Stimulated activated CD8-positive, alpha-beta memory T cell treated with anti-CD3 and anti-CD28 coated beads, Interleukin-2, amount 100 ng/mL, for 1 hour (primary cell): ENCODE measurements at places on chromosomes 6 and 20.

- no peak for DNase-seq
These were observed 53.3 kb upstream of the EYA4 start for GRCh38 chr6:133187657-133188453.

DNA sequence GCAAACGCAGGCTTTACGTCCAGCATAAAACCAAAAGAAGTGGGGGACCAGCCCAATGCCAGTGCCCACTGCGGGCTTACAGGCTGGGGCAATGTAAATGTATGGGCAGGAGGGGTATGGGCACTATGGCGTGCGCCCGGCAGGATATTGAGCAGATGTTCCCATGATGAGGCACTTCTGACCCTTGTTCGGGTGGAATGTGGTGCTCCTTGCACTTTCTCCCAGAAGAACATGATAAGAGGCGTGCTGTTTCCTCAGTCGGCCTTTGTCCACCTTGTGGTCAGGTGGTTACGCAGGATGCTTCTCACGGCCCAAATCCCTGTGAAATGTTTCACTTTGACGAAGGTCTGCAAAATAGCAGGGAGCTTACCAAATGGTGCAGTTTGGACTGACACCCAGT is 4.8 kb upstream of the GPR31 start:
- DNase-seq, result no peak

DNA sequence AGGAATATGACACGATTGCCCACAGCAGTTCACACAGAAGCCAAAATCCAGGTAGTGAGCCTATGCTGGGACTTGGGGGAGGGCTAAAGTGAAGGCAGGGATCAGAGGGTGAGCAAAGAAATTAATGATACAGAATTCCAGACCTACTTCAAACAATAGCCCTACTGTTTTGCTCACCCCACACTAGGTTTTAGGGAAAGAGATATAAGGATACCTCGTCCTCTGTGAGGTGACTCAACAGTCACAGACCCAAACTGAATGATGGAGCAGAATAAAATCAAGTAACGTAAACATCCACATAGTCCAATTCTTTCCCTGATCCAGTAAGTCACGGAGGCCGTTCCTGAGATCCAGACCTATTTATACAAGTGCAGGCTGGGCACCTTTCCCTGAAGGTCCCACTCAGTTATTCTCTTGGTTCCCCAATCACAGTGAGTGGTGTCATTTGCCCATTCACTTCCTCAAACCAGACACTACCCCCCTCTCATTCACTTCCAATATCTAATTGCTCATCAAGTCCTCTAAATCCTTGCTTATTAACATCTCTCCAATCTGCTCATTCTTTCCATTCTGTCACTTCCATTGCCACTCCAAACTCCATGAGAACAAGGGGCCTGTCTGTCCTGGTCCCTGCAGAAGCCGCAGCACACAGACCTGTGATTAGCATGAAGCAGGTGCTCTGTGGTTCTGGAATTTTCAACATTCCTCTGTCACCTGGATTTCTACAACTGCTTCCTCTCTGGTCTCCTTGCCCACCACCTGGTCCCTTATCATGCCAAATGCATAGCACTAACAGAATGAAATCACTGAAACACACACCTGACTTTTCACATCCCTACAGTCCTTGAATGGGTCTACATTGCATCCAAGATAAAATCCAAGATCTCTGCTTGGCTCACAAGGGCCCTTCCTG is 55.9 kb downstream of the ATXN1 start:
- DNase-seq, result no peak

DNA sequence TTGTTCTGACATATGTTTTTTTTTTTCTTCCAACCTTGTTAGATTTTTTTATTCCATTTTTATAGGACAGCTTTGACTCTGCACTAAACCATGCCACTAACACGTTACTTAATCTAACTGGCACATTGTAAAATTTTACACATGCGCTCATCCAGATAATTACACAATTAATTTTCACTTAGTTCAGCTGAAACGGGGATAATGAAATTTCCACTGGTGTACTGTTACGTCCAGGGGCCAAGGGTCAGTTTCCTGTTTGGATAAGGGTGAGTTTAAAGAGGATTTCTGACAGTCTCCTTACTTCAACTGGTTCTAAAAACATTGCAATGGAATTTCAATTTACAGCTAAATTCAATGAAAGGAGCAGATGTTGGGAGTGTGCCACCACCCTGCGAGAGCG is 221.8 kb upstream of the CEP162 start:
- DNase-seq, result no peak

DNA sequence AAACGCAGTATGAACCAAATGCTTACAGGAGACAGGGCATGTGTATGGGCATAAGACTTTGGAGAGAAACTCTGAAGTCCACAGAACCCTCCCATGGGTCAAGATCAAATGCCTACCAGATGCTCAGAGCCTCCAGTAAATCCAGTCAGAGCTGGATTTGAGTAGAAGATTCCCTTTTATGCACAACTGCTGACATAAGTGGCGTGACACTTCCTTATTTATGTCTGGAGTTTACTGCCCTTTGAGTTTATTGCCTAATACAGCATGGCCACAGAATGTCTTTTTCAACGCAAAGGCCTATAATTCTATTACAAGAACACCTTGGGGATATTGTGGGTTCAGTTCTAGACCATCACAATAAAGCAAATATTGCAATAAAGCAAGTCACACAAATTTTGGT is 220.0 kb upstream of the FOXQ1 start:
- no peak for DNase-seq

DNA sequence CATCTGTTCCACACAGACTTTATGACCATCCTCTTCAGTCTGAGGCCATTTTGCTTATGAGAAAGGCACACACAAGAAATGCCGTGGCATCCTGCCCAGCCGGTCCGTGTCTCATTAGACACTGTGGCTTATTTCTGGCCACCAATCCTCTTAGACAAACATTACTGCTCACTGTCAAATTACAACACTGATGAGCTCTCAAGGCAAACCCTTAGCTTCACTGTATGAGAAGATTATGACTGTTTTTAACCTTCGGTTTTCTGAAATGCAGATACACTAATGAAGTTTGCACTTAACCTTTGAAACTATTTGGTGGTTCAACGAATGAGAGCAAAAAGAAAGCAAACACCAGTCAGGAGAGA is 50.5 kb upstream of the DST start:
- no peak for DNase-seq

DNA sequence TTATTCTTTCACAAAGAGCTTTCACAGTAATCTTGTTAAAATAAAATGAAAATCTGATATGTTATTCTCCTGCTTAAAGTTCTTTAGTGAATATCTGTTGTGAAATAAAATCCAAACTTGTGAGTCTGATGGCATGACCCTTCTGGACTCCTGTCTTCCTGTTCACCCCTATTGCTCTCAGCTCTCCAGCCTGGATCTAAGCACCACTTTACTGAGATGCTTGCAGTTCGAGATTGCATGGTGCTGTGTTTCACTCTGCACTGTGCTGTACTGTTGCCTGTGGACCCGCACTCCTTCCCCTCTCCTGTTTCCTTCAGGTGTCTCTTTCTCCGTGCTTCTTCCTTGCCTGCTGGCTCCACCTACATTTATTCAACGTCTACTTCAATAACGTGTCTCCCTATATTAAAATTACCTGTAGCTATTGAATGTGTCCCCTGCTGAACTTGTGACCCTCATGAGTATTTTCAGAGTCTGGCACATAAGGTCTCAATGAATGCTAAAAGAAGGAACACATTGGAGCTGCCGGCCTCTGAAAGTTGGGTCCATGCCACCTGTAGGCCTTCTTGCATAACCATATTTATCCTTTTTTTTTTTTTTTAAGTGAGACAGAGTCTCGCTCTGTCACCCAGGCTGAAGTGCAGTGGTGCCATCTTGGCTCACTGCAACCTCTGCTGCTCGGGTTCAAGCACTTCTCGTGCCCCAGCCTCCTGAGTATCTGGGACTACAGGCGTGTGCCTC is 100.1 kb downstream of the ARID1B start:
- DNase-seq, result no peak

GRCh38 chr6:107064579-107065065 is 36.6 kb downstream of the MTRES1 start:
- DNase-seq, result no peak

- DNase-seq, result no peak
These were observed 8.5 kb downstream of the EEF1A2 start for GRCh38 chr20:63490416-63490815.

- no peak for DNase-seq
These were observed 176.2 kb downstream of the KIF16B start for GRCh38 chr20:16397086-16397485.

- no peak for DNase-seq
These were observed 1.4 kb upstream of the BANF2 start for GRCh38 chr20:17698384-17698783.

DNA sequence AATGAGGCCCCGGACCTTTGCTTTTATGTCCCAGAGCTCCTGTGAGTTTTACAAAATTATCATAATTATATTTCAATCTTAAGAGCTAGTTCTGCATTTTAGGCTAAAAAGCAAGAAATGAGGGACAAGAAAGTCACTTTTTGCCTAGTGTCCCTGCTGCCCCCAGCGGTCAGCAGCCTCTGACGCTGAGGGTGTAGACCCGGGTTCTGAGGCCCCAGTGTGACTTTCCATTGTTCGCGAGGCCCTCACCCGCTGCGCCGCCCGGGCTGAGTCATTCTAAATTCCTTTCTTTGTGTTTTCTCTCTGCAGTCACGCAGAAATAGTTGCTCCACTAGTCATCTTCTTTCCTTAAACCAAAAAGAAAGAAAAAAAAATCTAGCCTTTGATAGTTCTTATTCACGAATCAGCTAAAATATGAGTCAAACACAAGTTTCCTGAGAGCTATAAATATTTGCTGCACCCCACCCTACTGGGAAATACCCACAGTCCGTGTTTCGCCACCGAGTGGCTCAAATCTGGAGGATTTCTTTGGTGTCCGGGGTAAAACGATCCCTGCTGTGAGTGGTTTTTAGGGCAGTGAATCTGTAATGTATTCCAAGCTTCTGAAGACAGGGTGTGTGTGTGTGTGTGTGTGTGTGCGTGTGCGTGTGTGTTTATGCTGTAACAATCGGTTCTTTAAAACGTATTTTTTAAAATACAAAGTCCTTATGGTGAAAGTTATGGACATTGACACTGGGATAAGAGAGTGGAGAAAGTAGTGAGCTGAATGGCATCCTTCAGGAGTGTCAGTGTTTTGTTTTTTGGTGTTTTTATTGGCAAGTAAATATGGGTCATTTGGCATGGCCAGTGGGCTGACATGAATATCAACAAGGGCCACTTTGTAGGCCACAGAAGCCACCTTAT is 59.7 kb upstream of the EEF1A1 start:
- DNase-seq, result peak; percentile 44

- DNase-seq, result no peak
These were observed 63.1 kb downstream of the PSMG4 start for GRCh38 chr6:3321875-3322274.

GRCh38 chr6:75460681-75461080 is 32.9 kb downstream of the FILIP1 start:
- DNase-seq, result no peak

GRCh38 chr6:23293653-23294052 is 724.3 kb downstream of the HDGFL1 start:
- no peak for DNase-seq

DNA sequence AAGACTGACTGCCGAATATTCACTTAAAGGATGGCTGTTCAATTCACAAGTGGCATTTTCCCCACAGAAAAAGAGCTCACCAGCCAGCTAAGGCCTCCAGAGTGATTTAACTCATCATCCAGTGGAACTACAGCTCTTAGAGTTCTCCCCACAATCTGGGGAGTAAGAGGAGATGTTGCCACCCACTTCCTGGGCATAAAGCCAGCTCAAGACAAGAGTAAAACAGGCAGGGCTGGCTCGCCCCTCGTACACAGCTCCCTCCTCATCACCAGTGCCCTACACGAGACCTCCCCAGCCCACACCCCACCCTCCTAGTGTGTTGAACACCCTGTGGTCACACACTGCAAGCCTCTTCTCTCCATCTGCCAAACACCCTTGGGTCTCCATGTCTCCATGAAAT is 47.2 kb upstream of the IPCEF1 start:
- DNase-seq, result no peak

DNA sequence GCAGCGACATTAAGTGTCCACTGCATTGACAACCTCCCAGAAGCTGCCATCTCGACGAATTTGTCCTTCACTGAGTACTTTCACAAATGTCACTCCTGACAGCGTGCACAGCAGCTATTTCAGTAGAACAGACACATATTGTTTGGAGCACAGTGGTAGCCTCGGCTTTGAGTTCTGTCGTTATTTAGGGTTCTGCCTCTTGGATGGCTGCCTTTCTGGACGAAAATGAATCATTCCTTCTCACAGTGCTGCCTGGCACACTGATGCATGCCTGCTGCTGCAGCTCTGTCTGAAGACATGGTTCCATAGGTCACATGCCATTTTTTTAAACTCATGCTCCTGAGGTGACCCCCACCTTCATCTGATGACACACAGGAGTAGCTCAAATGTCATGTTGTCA is 477.0 kb downstream of the C6orf118 start:
- DNase-seq, result no peak

- no peak for DNase-seq
These were observed 297.4 kb downstream of the HIVEP2 start for GRCh38 chr6:142647449-142648035.

- no peak for DNase-seq
These were observed 114.5 kb upstream of the SCGN start for GRCh38 chr6:25537349-25538018.

DNA sequence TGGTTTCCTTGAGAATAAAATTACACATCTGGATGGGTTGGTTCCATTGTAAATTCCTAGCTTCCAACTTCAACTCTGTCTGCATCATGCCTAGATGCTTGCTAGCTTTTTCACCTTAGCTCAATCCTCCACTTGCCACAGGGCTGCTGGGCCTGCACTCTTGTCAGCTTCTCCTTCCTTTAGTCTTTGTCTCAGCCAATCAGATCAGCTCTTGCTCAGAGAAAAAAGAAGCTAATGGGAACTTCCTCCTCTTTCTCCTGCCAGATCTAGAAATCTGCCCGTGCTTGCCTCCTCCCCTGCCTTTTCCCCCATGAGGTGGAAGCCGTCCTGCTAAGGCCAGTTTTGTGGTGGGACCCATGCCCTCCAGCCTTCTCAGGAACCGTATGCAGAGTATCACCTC is 18.5 kb downstream of the RAE1 start:
- DNase-seq, result no peak

GRCh38 chr6:1931817-1932216 is 313.6 kb downstream of the GMDS start:
- no peak for DNase-seq

- DNase-seq, result peak; percentile 92
These were observed at the start of gene TOMM34 for GRCh38 chr20:44960103-44960852. Gene TOMM34, minus strand, starts transcription at chr20:44960397. Its CDS starts 64 bp downstream, at chr20:44960333.

DNA sequence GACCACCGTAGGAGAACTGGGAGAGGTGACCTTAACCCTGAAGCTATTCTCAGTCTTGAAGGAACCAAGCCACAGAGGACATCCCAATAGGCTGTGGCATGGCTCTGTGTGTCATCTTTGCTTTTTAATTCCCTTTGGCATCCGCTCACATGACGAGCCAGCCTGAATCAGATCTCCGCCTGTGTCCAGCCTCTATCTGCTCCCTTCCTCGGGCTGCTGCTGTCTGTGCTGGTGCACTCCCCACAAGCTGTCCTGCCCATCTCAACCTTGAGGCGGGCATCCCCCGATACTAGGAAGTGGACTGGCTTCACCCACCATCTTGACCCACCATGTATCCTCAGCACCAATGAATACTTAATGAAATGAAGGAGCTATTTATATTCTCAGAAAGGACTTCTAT is 111.9 kb downstream of the SLC23A2 start:
- no peak for DNase-seq
